Midbrain (tissue), 1 donor: ENCODE measurements at places on chromosomes 2 and 18.

DNA sequence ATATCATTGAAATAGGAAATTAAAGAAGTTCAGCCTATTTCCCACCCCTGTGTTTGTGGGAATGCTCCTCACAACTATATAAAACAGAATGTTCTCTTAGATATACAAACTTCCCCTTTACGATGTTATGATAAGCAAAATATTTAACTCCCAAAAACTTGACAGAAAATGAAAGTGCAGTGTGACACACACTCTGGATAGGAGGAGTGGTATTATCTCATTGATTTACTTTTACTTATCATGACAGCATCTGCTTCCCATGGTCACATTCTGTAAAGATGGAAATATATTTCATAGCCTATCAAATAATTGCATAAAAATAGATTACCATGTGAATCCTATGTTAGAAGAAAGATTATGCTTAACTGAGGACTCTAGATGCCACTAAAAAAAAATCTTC, 96.6 kb upstream of the STK17B start:
- DNase-seq, result no peak

DNA sequence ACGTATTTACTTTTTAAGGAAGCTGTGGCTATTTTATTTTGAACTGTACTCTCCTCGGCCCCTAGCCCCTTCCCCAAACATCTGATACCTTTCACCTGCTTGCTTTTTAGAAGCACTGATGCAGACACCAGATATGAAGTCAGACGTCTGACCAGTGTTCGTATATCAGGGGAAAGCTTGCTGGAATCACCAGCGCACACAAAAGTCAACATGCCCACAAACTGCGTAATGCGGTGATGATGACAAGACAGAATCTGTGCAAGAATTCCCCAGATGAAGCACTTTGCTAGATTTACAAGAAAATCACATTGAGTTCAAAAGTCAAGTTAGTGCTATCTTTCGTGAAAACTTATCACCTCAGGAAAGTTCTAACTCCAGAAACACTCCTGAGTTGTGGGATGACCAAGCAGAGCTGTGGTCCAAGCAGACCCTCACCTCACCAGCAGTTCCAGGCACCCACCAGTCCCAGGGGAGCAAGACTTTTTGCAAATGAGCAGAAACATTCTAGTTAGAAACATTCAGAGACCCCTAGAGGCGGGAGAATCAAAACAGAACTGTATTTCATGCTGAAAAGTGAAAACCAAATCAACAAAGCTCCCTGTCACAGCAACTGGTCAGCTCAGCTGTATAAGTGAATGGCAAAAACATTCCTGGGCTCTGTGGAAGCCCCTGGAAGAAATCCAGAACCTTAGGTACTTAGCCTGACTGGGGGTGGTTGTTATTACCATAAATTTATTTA, 55.7 kb downstream of the INO80C start:
- DNase-seq, result no peak

- no peak for DNase-seq
Observed at GRCh38 chr18:73007195-73007914, 139.6 kb upstream of the NETO1 start.

DNA sequence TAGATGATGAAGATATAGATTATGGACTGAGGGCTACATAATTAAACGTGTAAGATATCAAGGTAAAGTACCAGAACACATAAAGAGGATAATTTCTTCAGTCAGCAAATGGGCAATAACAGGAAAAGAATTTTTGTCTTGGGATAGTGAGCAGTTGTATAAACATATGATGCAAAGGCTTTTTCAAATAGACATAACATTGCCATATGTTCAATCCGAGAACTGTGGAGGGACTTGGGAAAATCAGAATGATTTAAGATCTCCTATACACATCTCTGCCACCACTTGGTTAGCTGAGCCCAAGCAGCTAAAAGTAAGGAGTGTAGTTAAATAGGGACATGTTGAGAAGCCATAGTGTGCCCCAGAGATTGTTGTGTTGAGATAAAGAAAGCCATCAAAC, 287.6 kb upstream of the ZNF521 start:
- DNase-seq, result no peak

DNA sequence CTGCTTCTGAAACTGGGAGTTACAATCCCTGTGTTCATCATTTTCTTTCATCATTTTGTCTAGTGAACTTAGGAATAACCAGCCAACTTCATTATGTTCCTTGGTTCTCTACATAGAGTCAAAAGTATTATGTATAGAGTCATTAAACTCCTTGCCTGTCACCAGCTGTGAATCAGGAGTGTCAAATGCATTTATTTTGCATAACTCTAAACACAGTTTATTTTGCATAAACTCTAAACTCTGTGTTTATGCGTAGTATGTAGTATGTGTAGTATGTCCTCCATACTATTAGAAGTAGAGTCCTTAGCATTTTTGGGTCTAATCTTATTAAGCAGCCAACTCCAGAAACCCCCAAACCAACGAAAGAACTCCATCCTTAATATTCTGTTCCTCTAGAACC, 164.4 kb downstream of the EVA1A start:
- no peak for DNase-seq

- peak; percentile 83 for DNase-seq
Observed at GRCh38 chr2:231047274-231047922, 9.3 kb upstream of the PSMD1 start.

DNA sequence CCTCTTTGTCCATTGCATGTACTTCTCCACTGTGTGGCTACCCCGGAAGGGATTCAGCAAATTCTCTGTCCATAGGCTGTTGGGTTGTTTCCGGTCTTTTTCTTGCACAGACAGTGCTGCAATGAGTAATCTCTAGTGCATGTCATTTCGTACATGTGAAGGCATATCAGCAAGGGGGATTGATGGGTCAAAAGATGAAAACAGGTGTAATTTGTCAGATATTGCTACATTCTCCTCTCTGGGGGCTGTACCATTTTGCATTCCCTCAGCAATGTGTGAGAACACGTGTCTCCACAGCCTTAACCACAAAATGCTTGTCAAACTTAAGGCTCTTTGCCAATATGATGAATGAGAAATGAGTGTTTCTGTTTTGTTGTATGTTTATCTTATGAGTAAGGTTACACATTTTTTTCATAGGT, 60.5 kb downstream of the KLHL29 start:
- no peak for DNase-seq

DNA sequence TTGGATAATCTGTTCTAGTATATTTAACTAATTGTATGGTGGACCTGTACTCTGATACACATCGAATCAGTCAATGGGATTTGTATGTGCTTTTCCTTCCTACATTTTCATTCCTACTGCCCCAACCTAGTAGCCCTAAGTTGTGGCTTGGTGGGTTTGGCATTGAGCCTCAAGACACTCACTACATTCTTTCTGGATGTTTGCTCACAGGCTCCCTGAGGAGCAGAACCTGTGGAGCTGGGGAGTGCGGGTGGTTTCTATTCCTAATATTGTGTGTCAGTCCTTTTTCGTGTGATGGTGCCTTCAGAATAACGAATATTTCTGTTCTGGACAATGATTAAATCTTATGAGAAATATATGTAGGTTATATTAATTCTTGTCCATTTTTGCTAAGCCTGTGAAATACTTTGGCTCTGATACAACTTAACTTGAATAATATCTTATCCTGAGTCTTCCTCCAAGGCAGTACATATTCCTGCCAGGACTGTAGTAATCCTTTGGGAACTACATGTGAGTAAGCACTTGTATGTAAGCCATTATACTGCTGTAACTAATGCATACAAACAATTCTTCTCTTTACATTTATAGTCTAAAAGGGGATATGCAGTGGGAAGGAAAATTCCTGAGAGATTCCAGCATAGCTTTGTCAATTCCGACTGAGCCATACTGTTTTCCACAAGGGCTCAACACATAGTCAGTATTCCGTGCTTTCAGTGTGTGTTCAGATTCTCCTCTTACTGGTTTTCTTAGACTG, 150.6 kb downstream of the AGPS start:
- no peak for DNase-seq

DNA sequence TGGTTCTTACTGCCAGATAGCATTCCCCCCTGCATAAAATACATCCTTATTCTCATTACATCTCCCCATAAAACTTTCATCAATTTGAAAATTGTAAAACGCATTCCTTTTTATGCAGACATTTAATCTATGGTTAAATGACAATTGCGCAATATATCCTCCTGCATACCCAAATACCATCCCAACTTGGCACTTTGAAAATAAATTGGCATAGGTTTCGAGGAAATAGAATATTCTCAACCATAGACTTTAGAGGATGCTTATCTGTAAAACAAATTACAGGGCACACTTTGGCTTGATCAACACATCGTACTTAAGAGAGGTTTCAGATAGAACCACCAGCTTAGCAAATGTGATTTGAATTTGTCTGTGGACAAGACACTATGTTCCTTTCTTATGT, 31.0 kb upstream of the CAVIN2 start:
- no peak for DNase-seq

- peak; percentile 99 for DNase-seq
Observed at GRCh38 chr2:54723131-54723995, at the start of gene EML6. TSS of gene EML6 (plus strand) at chr2:54723662. CDS start at chr2:54725062, 1,400 bp downstream.

DNA sequence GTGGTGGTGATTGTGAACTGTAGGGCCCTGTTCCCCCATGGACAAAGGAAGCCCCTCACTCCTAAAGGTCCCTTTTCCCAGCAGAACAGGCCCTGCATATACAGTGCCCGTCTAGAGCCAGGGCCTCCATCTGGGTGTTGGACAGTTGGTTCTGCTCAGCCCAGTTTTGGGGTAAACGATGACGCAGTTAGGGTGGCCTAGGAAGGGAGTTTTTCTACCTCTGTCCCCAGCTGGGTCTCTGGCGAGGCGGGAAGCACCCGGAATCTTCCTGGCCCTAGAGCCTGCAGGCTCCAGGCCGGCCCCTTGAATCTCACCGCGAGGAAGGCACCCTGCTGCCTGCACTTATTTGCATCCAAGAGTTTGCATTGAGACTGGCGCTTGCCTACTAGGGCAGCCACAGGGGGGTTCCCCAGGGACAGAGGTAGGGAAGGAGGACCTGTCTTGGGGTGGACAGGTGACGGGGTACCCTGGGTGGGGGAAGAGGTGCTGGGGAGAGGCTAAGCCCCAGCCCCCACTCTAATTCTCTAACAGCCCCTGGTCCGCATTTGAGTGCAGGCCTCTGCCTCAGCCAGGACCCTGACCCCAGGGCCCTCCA, 529 bp upstream of the MTA3 start:
- peak; percentile 38 for DNase-seq

DNA sequence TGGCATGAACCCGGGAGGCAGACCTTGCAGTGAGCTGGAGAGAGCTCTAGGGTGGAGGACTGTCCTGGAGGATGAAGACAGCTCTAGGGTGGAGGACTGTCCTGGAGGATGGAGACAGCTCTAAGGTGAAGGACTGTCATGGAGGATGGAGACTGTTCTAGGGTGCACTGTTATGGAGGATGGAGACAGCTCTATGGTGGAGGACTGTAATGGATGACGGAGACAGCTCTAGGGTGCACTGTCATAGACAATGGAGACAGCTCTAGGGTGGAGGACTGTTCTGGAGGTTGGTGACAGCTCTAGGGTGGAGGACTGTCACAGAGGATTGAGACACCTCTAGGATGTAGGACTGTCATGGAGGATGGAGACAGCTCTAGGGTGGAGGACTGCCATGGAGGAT, 21.1 kb upstream of the KCNG2 start:
- DNase-seq, result no peak

DNA sequence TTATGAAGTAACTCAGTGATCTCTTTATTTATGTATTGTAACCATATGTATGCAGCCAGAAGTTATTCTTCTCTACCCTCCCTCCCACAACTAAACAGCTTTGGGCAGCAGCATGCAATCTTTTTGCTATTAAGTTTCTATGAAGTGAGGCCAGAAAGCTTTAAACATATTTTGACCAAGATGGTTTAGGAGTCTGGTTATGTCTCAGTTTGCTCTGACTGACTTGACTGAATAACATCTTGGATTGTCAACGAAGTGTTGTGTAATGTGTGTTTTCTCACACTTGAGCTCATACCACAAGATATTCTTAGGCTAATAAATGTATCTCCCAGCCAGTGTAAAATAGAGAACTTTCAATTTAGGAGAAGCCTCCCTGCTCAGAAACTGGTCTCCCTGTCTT, 104.3 kb downstream of the TTC27 start:
- DNase-seq, result no peak

DNA sequence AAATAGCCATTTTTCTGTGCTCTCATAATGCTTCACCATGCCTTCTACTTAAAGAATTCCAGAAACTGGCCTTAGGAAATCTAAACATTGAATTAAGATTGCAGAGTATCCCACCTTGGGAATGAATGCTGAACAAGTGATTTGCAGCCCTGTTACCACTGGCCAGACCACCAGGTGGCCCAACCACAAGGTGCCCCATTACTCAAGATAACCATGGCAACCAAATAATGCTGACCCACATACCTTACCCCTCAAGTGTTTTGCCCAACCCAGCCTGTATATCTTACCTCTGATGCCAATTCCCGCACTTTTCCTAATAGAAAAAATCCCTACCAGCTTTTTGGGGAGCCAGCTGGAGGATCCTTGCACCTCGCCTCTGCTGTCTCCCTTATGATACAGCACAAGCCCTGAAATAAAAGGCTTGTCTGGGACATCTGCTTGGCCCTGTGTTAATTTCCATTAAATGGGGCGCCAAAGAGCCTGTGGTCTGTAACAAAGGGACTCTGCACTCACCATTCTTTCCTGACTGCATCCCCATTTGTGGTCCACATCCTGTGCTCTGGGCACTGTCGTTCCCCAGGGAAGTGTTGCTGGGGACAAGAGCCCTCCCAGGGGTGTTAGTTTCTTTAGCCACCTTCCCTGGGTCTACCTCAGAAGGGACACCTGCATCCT, 17.3 kb upstream of the KCNF1 start:
- no peak for DNase-seq

DNA sequence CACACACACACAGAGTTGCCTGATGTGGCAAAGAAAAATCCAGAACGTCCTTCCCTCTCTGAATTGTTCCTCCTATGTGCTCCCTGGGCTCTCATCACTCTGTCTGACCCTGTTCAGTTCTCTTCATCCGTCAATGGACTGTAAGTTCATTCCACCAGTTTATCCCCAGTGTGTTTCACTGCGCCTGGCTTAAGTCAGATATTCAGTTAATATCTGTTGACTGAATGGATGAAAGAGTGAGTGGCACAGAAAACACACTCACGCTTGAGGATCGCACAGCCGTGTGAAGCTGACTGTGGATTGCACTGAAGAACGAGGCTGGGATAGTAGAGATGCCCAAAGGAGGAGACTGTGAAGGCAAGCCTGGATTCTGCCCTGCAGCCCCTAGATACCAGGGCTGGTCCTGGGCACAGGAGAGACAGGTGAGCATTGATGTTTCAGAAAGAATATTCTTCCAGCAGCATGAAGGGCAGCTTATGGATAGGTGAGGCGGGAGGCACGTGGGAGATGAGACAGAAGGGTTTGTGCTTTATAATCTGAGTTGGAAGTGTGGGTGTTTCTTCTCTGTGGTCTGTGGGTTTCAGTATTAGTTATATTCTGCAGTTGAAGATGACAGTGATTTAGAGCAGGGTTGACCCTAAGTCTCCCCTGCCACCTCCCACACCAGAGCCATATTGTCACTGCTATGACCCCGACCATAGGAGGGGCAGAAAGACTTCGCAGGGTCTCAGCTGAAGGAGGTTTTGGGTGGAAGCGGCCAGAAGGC, 129.9 kb downstream of the SOCS6 start:
- no peak for DNase-seq

GRCh38 chr2:199704358-199705238, 146.4 kb downstream of the FTCDNL1 start:
- DNase-seq, result peak; percentile 49

- no peak for DNase-seq
Observed at GRCh38 chr2:53233759-53234547, 533.7 kb upstream of the CHAC2 start.
